ENCODE measurements at places on chromosomes 16 and 17. TPM values are rescaled to one million over a fixed set of nuclear protein-coding genes. Genes with fewer than 3 reads are reported as not detected.

The KRT12 gene
- not detected for total RNA-seq

The ENGASE gene
- total RNA-seq, result 3.8 TPM

- DNase-seq, result no peak
Observed at GRCh38 chr17:58187675-58188074, 4.9 kb upstream of the EPX start.

- no peak for DNase-seq
Observed at GRCh38 chr17:80718428-80718827, 173.8 kb downstream of the RPTOR start.

- DNase-seq, result no peak
Observed at GRCh38 chr16:65665586-65665985, 543.7 kb upstream of the CDH11 start.

DNA sequence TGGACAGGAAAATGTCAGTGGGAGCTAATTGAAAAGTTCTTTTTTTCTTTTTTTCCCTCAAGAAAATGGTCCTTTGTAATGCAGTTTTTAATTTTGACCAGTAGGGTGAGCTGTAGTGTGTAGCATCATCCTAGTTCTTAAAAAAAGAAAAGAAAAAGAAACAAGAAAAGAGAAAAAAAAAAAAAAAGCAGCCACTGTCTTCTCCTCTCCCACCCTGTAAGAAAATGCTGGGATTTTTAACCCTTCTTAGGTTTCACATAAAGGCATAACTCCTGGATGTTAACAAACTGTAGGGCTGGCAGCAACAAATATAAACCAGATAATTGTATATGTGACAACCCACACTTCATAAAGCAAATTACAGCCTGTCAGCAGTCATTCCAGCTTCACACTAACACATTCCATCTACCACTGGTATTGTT is 78.1 kb downstream of the SKAP1 start:
- DNase-seq, result no peak
